Lower lobe of right lung (tissue), 2 donors: ENCODE measurements at places on chromosomes 6 and 20.

- no peak for DNase-seq
Measured at GRCh38 chr6:39236742-39237141, 7.5 kb upstream of the KCNK5 start.

DNA sequence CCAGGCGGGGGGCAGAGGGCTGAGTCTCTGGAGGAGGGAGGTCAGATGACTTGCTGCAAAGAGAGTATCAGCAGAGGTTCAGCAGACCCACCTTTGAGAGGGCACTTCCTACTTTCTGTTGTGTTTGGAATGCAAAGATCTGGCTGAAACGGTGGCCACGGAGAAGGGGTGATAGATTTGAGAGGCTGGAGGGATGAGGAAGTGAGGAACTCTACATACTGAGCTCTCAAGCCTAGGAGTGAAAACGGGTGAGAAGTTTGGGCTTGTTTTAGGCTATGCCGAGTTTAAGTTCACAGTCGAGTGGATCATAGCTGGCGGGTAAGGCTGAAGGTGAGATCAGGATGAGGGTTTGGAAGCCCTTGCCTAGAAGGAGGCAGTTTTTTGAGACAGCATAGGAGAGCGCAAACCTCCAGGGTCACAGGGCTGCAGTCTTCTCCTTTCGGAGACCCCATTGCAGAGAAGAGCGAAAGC is 477 bp upstream of the ITPA start:
- no peak for DNase-seq

GRCh38 chr20:48066851-48067250 is 281.6 kb upstream of the SULF2 start:
- no peak for DNase-seq

GRCh38 chr6:24571361-24571760 is 74.6 kb downstream of the KIAA0319 start:
- DNase-seq: no peak

- DNase-seq: no peak
Measured at GRCh38 chr20:676315-676937, 824 bp upstream of the SCRT2 start.

GRCh38 chr6:75147512-75147911 is 58.3 kb downstream of the COL12A1 start:
- DNase-seq: no peak

DNA sequence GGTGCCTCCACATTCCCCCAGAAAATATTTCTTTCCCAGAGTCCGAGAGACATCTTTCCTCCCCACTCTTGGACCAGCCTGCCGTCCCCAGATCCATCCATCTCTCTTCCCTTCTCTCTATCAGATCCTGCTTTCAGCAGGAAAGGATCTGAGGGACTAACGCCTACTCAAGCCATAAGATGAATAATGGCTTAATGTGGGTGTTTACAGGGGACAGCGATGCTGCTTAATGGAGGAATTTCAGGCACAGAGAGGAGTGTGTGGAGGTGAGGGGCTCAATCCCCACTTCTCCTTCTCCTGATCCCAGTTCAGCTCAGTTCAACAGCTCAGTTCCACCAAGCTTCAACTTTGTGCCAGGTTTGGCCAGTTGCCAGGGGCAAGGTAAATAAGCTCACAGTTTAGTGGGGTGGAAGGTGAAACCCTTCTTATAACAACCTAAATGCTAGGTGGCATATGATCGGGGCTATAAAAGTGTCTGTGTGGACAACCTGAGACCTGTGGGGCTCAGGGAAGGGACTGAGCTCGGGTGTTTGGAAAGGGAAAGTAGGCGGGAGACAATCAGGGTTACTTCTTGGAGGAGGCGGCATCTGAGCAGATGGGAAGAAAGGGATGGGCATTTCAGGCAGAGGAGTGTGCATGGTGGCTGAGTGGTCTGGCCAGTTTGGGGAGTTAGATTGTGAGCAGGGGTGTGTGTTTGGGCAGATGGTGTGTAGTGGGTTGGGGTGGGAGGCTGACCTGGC is 55.8 kb downstream of the CDH22 start:
- DNase-seq: no peak

GRCh38 chr6:43090559-43090956 is 14.4 kb downstream of the PTK7 start:
- no peak for DNase-seq

DNA sequence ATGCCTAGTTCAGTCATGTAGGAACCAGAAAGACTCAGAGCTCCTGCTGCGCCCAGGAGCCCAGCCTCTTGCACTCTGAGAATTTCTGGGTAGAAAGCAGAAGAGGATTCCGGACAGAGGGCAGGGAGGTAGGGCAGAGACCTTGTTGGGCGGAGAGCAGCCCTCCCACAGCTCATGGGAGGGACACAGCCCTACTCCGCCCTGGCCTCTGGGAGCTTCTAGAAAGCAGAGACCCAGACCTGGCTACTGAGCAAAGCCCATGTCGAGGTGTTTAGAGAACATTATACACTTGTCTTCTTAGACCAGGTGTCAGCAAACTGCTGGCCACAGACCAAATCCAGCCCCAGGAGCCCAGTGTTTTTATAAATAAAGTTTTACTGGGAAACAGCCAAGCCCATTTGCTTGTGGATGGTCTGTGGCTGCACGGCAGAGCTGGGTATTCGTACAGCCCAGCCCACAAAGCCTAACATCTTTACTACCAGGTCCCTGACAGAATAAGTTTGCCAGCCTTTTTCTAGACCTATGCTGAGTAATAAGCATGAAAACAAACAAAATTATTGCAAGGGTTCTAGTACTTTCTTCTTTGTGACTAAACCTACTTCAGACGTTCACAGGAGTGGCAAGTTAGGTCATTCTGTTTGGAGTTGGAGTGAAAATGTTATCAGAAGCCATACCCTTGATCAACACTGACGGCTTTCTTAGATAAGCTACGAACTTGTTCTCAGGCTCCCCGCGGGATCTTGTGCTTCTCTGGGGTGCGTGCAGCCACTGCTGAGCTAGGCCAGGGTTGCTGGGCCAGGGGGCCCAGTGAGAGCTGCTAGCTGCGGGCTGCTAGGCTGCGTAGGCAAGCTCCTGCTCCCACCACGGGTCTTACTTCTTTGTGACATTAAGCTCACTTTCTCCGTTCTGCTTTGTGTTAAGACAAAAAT is 235.1 kb upstream of the FOXQ1 start:
- DNase-seq: no peak

DNA sequence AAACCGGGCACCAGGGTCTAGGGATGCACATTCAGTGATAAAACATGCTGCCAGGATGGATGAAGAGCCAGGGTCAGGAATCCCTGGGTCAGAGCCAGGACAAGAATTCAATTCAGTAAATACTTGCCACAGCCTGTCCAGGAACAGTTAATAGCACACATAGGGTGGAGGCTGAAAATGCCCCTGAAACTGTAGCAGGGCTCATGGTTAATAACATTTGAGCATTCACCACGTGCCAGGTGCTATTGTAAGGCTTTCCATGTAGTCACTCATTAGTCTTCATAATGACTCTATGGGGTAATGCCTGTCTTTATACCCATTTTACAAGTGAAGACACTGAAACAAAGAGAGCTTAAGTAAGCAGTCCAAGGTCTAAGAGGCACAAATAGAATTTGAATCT is 296.3 kb downstream of the LRFN2 start:
- no peak for DNase-seq

- DNase-seq: no peak
Measured at GRCh38 chr6:14286144-14286543, 168.6 kb downstream of the CD83 start.

DNA sequence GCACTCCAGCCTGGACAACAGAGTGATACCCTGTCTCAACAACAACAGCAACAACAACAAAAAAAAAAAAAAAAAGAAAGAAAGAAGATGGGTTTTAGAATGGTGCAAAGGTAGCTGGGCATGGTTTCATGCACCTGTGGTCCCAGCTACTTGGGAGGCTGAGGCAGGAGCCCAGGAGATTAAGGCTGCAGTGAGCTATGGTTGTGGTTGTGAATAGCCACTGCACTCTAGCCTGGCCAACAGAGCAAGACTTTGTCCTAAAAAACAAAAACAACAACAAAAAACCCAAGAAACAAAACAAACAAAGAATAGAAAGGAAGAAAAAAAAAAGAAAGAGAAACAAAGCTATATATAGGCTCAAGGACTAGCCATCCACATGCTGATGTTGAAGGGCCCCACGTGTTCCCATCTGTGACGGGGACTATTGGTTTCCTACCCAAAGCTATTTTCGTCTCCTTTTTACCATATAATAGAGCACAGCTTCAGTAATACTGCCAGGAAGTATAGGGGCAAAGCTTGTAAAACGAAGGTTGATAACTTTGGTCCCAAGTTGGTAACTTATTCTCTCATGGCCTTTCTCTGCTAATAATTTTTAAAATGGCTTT is 7.9 kb upstream of the EEF1E1 start:
- no peak for DNase-seq

DNA sequence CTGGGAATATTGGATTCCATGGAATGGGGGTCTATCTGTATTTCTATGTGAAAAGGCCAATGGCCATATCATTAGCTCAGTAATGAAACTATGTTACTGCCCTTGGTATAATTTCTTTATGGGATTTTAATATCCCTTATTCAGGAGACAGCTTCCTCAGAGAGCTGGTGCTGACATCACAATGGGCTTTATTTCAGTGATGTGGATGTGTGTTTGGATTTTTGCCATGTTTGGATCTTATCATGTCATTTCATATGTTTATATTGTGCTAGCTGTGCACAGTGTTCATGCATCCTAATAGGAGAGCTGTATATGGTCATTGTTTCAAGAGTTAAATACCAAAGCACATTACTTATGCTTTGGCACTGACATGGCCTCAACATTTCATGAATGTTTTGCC is 806.1 kb upstream of the MAP3K7 start:
- DNase-seq: no peak

GRCh38 chr20:23021541-23021940 is 13.6 kb upstream of the SSTR4 start:
- no peak for DNase-seq

DNA sequence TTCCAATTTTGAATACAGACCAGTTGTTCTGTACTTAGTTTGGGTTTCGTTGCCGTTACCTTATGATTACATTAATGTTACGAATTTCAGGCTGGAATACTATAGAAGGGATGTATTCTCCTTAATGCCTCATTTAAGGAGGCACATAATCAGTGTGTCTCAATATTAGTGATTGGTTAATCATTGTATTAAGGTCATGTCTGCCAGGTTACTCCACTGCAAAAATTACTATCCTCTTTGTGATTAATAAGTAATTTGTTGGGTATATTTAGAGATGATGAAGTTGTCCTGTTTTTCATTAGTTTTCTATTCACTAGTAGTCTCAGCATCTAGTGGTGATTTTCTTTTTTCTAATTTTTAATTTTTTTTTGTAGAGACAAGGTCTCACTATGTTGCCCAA is 66.3 kb downstream of the CBFA2T2 start:
- no peak for DNase-seq

DNA sequence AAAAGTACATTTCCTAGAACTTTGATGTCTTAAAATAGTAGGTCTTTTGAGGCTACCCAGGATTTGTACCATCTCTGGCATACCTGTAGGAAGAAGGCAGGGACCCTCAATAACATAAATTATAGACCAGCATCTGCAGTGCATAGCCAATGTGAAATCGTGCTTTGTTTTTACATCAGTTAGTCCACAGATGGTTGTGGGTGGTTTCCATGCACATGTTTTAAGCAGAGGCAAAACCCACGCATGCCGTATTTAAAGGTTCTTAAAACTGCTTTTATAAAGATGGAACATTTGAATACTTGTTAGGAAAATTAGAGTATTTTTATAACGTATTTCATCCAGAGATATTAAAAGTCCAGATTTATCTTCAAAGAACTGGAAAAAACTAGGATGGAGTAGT is 66.3 kb downstream of the SH3BGRL2 start:
- DNase-seq: no peak

DNA sequence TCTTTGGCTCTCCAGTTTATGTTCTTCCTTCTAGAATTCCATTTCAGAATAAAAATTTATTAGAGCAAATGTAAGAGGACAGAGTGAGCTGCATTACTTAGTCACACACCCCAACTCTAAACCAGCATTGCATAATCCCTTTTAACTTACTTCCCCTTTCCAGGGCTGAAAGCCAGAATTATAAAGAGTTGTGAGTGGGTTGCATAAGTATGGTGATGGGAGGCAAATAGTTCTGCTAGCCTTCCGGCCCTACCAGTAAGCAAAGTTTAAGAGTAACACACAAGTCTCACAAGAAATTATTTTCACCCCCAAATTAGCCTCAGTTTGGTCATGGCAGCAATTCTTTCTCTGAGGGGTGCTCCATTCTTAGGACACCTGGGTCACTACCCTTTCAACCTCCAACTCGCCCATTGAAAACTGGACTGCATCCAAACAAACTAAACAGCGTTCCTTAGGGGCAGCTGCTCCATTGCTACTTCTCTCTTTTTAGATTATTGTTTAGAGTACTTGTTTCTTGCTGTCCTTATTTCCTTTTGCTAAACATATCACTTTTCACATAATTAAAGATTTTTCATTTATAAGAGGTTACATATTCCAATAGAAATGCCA is 1.6 kb downstream of the KIAA0408 start:
- DNase-seq: no peak

DNA sequence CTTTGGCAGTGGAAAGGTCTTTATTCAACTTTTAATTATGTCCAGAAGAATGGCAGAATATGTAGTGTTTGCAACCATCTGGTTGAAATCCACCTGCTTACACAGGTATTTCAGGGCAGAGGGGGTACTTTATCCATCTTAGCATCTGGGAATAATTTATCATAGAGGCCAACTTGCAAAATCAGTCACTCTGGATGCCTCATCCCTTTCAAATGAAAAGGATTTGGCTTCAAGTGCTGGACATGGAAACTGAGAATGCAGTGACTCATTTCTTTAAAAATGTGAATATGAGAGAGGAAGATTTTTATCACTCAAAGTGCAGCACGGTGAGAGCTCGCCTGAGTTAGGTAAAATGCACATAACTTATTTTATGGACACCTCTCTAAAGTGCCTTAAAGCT is 758.3 kb downstream of the KIF16B start:
- DNase-seq: no peak

DNA sequence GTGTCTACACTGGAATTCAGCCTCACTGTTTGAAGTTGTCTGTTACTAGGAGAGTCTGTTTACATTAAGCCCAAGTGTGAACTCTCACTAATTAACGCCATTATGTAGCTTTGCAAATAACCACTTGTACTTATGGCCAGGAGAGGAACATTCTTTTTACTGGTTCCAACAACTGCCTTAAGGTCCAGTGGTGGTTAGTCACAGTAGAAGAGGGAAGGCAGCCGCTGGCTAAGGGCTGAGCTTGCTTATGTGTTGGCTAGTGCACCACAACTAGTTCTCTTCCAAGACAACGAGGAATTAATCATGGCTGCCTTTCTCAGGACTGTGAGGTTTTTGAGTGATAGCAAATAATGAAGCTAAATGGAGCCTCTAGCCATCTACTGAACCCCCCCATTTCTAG is 14.9 kb upstream of the SLC22A23 start:
- no peak for DNase-seq

DNA sequence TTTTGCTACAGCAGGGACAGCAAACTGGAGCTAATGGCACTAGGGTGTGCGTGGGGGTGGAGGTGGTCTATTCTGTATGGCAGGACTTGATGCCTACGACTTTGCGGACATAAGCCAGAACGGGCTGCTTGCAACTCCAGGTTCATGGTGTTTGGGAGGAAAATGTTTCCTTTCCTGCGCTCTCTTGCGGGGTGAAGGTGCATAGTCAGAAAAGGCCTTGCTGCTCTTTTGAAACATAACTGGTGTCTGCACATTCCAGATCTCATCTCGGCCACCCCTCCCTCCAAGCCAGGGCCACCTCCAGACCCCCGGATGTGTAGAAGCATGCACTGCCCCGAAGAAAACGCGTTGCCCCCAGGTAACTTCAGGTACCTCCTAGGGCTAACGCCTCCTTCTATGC is 8.1 kb downstream of the FOXA2 start:
- no peak for DNase-seq
